Lower lobe of right lung (tissue), 2 donors: ENCODE measurements at places on chromosomes 11 and 22. TPM values are rescaled to one million over a fixed set of nuclear protein-coding genes. Genes with fewer than 3 reads are reported as not detected.

DNA sequence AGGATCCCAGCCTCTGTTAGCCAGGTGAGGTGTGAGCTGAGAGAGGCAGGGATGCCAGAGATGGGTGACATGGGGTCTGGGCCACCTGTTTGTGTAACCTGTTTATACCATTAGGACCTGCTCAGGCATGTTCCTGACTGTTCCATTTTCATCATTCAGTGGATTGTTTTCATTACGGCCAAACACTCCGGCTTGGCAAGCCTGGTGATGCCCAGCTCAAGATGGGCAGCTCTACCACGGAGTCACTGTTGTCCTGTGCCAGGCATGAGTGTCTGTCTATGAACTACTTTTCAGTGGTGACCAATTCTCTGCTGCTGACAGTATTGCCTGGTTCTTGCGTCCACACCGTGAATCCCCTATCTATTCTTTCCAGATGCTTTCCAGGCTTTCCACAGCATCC is 71.5 kb upstream of the SLC22A12 start:
- DNase-seq = no peak

- no peak for DNase-seq
Observed at GRCh38 chr11:133346137-133346536, 186.2 kb downstream of the OPCML start.

GRCh38 chr22:47171441-47172221 is 409.2 kb downstream of the TBC1D22A start:
- DNase-seq = peak; percentile 29

DNA sequence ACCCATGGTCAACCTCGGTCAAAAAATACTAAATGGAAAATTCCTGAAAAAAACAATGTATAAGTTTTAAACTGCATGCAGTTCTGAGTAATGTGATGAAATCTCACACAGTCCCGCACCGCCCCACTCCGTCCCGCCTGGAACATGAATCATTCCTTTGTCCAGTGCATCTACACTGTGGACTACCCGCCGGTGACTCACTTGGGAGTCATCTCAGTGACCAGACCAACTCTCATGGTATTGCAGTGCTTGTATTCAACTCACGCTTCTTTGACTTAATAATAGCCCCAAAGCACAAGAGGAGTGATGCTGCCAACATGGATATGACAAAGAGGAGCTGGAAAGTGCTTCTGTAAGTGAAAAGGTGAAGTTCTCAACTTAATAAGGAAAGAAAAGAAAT is 48.8 kb downstream of the ARHGAP32 start:
- peak; percentile 48 for DNase-seq

DNA sequence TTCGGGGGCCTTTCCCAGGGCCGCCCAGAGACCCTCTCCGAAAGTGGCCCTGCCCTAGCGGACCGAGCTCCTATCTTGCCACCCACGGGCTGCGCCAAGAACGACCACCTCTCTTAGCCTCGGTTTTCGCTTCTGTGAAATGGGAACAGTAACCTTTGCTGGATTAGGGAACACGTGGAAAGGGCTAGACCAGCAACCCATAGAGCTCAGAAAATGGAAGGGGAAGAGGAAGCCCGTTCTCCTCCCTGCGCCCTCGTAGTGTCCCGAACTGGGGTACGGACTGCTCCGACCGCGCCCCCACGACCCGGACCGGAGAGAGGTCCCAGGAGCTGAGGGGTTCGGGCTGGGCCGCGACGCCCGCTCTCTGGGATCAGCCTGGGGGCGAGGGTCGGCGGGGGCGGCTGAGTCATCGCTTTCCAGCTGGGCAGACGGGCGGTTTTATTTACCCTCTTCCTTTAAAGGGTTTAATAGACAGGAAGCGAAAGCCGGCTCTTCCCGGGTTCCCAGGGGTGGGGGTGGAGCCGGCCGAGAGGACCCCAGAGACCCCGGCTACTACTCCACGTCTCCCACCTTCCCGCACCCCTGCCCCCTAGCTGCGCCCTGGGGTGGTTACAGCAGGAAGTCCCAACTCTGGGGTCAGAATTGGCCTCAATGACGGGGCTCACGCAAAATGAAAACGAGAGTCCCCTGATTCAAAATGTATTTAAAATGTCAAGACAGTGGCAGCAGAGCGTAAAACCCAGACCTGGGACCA is 907 bp upstream of the PHLDA2 start:
- peak; percentile 68 for DNase-seq

GRCh38 chr11:24386546-24387397 is 110.1 kb upstream of the LUZP2 start:
- no peak for DNase-seq

CCDC87 gene
- 0.50 TPM for total RNA-seq

DNA sequence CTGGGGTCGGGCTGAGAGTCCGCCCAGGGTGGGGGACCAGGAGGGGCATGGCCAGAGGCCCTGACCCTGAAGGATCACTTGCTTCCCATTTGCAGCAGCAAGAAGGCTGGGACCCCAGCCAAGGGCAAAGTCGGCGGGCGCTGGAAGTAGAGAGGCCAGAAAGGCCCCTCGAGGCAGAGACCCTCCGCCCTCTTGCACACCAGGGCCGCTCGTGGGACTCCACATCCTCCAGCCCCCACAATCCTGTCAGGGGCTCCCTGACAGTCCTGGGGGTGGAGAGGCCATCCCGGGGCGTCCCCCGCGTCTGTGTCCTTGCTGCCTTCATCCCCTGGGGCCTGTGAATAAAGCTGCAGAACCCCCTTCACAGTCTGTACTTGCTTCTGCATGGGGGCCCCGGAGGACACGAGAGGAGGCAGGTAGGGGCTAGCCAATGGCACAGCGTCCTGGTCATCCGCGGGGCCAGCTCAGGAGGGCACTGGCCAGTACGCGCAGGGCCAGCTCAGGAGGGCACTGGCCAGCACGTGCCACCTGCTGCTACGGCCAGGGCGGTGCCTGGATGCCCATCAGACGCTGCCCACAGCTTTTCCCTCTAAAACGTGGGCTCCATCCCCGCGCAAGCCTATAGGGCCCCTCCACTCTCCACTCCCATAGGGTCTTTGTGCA is 8.7 kb upstream of the MRPL23 start:
- DNase-seq = peak; percentile 38

- no peak for DNase-seq
Observed at GRCh38 chr11:11363674-11364073, 10.6 kb upstream of the CSNK2A3 start.

- DNase-seq = no peak
Observed at GRCh38 chr22:31719850-31720471, 30.0 kb downstream of the PRR14L start.

GRCh38 chr11:117564321-117564720 is 232.7 kb downstream of the DSCAML1 start:
- no peak for DNase-seq

DNA sequence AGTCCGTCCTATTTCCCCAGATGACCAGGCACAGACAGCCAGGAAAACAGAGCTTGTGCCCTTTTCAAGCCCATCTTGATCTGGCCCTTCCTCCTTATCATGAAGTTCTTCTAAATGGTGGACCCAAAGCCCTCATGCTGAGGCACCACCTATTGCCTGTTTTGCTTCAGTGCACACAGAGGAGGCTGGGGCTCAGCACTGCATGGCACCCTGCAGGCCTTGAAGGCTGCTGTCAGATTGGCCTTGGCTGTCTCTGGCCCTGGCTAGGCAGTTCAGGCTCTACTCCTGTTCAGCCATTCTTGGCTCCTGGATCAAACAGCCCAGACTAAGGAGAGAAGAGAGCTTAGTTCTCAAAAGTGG is 49.2 kb downstream of the OTOG start:
- DNase-seq = no peak

- DNase-seq = no peak
Observed at GRCh38 chr22:40425082-40425481, 54.7 kb downstream of the SGSM3 start.

- no peak for DNase-seq
Observed at GRCh38 chr11:110070176-110070575, 23.0 kb upstream of the ZC3H12C start.

DNA sequence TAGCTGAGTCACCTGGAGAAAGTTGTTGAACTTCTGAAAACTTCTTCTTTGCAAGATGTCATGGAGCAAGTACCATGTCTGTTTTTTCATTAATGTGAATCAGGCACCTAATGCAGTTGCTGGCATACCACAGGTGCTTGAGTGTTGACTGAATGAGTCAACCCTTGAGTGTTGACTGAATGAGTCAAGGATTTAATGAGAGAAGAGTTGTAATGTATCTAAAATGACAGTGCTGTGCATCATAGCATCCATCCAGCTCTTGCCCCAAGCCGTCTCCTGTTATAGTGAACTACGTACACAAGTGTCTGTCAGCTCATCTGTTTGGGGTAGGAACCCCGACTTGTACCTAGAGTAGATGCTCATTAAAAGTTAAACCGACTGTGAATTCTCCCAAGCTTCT is 93.1 kb downstream of the CWC15 start:
- no peak for DNase-seq

DNA sequence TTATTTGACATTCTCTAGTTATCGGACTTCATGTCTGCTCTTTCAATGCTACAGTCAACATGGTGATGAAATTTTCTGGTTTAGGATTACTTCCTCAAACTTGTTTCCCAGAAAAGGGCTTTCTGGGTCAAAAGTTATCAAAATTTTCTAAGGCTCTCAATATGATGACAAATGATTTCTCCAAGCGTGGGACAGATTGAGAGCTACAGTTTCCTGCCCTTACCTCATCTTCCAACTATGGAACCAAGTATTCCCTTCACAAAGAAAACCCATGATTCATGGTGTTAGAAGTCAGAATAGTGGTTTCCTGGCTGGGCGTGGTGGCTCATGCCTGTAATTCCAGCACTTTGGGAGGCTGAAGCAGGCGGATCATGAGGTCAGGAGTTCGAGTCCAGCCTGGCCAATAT is 17.8 kb downstream of the MYO18B start:
- no peak for DNase-seq

DNA sequence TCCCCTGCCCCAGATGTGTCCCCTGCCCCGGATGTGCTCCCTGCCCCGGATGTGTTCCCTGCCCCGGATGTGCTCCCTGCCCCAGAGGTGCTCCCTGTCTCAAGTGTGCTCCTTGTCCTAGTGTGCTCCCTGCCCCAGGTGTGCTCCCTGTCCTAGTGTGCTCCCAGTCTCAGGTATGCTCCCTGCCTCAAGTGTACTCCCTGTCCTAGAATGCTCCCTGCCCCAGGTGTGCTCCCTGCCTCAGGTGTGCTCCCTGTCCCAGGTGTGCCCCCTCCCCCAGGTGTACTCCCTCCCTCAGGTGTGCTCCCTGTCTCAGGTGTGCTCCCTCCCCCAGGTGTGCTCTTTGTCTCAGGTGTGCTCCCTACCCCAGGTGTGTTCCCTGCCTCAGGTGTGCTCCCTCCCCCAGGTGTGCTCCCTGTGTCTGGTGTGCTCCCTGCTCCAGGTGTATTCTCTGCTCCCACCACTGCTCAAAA is 48.7 kb upstream of the RASD2 start:
- DNase-seq = no peak

- no peak for DNase-seq
Observed at GRCh38 chr11:99814021-99814420, 793.3 kb downstream of the CNTN5 start.

DNA sequence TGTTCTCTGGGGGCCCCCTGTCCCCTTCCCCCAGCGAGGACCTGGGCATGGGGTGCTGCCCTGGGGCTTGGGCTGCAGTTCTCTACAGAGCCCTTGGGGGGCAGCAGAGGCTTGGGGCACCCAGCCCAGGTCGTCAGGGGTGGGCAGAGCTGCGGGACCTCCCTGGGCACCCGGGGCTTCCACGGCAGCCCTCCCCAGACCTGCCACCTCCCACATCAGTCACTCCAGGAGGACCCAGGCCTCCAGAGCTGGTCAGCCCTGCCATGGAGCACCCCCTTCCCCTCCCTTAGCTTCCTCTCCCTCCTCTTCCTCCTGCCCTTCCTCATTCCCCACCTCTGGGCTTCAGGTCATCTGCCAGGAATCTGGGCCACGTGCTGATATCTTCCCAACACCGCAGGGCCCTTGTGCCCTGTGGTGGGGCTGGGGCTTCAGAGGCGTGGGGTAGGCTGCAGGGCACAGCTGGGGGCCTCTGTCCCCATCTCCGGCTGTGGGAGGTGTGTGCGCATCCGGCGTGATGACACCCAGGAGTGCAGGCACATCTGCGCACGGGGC is 5.8 kb downstream of the TSPAN4 start:
- DNase-seq = no peak

CD3D gene
- total RNA-seq = 7.4 TPM

GRCh38 chr22:47593291-47593690 is 830.8 kb downstream of the TBC1D22A start:
- no peak for DNase-seq

TSPAN32 gene
- total RNA-seq = 12.5 TPM

- no peak for DNase-seq
Observed at GRCh38 chr22:36733271-36733670, 29.7 kb upstream of the CACNG2 start.

DNA sequence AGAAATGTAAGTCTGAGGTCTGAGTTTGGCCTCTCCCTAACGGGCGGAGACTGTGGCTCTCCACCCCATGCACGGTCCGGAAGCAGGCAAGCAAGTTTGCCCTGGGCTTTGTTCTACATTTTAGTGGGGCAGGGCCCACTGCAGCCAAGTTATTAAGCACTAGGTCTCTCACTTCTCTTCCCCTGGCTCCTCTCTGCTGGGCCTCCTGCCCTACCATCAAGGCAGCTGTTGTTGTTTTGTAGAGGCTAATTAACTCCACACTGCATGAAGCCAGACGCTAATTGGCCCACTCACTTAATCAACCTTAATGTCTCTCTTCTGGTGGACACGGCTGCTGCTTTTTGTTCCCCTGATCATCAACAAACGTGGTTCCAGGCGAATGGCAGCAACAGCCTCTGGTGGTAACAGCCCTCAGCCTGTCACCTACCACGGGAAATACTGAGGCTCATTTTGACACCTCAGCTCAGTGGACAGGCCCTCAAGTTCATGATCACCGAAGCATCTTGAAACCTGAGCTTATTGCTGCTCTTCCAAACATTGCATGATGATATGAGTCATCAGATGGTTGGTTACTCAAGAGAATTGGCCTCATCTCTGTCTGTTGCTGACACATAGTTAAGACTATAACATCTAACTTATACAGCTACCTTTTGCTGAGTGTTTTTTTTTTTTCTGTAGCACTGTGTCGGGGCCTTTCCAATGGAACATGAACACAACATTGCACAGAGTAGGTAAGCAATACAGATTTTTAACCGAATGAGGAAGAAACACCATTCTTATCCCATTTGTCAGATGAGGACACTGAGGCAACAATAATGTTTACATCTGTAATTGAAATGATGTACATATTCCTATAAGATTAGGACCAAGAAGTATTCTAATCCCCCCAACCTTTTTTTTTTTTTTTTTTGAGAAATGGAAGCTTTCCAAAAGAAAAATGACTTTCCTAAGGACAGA is 20.8 kb upstream of the LMO2 start:
- DNase-seq = no peak

NEFH gene
- 1.0 TPM for total RNA-seq

FAM227A gene
- 3.4 TPM for total RNA-seq

PRR33 gene
- not detected for total RNA-seq
